ENCODE measurements at places on chromosomes 1 and 21. TPM values are rescaled to one million over a fixed set of nuclear protein-coding genes. Genes with fewer than 3 reads are reported as not detected.

The KLHDC7A gene
- not detected for total RNA-seq

The LCE1A gene
- total RNA-seq = not detected

The GNAT2 gene
- total RNA-seq = 0.28 TPM

The IGSF9 gene
- total RNA-seq = not detected

The DIRAS3 gene
- total RNA-seq = 2.8 TPM

The SMIM11 gene
- 8.1 TPM for total RNA-seq

The TEX38 gene
- not detected for total RNA-seq

The TBX15 gene
- total RNA-seq = 0.18 TPM

The KCNE2 gene
- not detected for total RNA-seq

The PAQR6 gene
- 0.28 TPM for total RNA-seq

The SIM2 gene
- total RNA-seq = under 0.01 TPM

The FCMR gene
- 0.09 TPM for total RNA-seq

The COL24A1 gene
- total RNA-seq = 0.43 TPM

The SHCBP1L gene
- not detected for total RNA-seq

The SYPL2 gene
- 0.46 TPM for total RNA-seq

The BATF3 gene
- 0.65 TPM for total RNA-seq

The RNF186 gene
- not detected for total RNA-seq

The HPCAL4 gene
- not detected for total RNA-seq

The IL19 gene
- not detected for total RNA-seq

The TRPM2 gene
- total RNA-seq = under 0.01 TPM

The CRYAA gene
- total RNA-seq = not detected

The CCDC27 gene
- not detected for total RNA-seq

The RHBDL2 gene
- total RNA-seq = 0.71 TPM

The LORICRIN gene
- total RNA-seq = not detected

All from smooth muscle cell of bladder (primary cell).